ENCODE measurements at places on chromosomes 5 and 9.

GRCh38 chr9:83935276-83935935, 14.2 kb upstream of the KIF27 start:
- DNase-seq: no peak

GRCh38 chr9:133468374-133468773, 8.6 kb downstream of the CACFD1 start:
- no peak for DNase-seq

GRCh38 chr5:32520356-32520755, 65.0 kb upstream of the SUB1 start:
- no peak for DNase-seq

DNA sequence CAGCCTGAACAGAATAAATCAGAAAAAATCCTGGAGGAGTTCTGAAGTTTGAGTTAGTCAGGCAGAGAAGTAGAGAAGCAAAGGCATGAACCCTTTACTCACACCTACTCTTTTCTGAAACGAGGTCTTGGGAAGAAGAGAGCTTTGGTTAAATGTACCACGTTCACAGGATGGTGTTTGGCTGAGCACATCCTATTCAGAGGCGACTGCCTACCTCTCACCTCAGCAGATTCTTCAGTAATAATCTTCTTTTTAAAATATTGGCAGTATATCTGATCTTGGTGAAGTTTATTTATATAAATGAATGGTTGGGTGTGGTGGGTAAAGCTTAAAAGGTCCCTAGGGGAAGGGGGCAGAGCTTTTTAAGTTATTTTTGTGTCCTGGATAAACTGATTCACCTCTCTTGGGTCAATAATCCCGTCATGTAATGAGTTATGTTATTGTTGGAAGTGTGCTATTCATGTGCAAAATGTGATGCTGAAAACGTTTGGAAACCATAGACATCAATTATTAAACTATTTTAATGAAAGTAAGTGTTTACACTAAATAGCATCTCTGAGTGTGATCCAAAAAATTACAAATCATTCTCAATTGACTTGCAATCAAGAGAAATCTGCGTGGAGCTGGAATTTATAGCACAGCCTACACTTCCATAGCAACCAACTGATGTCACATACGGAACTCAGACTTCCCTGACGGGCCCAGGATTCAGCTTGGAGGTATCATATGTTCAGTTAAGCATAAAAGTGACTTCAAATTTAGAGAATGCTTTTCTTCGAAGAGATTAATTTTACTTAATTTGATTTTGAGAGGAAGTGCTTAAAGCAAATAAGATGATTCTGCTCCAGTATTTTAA, 94.3 kb upstream of the EQTN start:
- no peak for DNase-seq

DNA sequence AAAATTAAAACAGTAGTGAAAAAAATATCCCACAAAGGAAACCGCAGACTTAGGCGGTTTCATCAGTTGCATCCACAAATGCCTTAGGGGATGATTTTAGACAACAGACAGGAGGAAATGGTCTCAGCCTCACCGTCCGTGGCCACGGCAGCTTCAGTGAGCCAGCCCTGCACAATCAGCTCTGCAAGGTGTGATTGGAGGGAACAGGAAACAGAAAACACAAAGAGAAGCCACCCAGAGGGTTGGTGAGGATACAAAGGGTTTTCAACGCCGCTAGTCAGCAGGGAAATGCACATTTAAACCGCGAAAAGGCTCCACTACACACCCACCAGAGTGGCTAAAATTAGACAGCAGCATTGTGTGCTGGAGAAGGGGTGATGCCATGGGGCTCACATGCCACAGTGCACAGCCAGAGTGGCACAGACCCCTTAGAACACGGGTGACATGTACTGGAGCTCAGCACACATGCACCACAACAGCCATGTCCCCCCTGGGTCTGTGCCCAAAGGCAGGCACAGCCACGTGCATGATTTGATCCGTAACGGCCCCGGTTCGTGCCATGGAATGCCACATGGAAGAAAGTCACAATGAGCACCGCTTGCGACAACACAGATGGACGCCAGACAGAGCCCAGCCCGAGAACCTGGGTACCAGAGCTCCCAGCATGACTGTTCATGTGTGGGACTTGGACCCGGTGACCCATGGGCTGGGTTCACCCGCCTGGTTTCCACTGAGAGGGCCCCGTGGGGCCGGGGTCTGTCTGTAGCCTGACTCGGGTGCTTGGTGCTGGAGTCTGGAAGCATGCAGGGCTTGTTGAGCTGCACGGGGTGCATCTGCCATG, 18.3 kb upstream of the TERT start:
- peak; percentile 37 for DNase-seq

DNA sequence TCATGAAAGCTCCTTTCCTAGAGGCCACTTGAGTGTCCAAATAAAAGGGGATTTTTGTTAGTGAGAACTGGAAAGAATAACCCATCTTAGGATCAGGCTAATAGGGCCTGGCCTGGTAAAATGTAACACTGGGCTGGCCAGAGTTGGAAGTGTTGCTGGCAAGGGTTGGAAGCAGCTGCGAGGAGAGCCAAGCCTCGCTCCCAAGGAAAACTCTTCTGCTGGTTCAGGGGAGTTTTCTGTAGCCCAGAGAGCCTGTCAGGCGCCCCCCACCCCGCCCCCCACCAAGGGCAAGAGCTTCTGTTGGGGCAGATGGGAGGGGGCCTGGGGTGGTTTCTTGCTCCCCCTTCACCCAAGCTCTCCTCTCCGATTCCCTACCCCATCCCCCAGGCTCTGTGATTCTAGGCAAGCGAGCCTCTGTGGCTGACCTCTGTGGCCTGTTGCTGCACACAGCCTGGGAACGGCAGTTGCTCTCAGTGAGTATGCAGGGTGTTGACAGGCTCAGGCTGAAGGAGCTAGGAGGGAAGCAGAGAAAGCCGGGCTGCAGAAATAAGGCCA, 547.8 kb downstream of the CCDC171 start:
- DNase-seq: no peak

DNA sequence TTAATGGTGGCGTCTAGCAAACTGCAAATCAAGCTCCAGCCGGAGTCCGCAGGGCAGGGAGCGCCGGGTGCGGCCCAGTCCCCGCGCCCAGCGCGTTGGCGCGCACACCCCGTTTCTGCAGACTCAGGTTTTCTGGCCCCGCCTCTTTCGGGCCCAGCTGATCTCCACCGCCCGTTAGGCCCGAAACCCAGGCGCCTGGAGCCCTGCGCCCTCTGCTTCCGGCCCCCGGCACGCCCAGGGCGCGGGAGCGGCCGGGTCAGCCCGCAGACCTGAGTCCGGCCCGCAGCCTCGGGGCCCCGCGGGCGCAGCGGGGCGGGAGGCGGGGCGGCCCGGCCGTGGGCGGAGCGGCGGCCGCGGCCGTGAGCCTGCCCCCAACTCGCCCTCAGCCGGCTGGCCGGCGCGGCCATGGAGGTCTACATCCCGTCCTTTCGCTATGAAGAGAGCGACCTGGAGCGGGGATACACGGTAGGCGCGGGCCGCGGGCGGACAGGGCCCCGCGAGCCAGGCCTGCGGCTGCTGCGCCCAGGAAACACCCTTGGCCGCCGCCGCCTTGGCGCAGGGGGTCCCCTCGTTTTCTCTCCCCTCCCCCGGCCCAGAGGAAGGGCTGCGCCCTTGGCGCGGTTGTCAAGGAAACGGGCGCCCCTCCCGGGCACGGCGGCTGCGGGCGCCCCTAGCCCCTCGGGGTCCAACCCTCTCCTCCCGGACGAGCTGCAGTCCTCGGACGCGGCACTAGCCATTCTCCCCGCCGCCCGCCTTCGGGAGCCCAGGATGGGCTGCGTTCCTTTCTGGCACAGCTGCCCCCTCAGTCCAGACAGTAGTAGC, at the start of gene SNX24:
TSS of gene SNX24 (plus strand) at position 385 of the 822 bp plus-strand sequence. CDS start at position 406, 21 bp downstream.
- peak; percentile 69 for DNase-seq

DNA sequence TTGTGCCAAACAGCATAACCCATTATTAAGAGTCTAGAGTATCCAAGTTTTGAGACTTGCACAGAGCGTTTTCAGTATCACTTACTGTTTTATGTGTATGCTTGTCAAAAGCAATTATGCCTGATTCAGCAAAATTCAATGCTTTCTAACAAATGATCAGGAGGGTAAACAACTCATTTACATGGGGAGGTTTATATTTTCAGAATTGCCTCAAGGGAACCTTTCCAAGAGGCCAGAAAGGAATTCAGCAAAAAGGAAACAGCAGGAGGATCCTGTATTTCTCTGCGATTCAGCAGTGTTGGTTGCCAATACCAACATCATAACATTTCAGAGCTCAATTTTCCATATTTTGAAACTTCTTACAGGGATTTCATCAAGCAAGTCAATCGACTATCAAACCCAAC, 69.3 kb upstream of the DAB2 start:
- DNase-seq: no peak

- DNase-seq: peak; percentile 65
Observed at GRCh38 chr5:115209279-115209678, 39.6 kb upstream of the TRIM36 start.

DNA sequence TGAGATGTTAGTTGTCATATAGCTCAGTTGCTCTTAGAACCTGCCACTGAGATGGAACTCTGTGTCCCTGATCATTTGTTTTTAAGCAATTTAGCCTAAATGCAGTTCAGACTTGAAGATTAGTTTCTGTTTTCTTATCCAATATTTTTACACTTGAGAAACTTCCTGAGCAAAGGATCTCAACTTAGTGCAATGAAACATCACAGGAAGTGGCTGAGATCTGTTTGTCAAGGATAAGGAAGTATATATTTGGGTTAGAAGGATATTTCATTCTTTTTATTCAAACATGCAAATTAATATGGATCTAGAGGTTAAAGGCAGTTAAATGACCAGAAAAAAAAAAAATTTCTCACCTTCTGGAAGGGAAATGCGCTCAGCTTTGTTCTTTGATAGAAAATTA, 19.7 kb upstream of the F2R start:
- DNase-seq: no peak

GRCh38 chr5:89372176-89372575, 489.2 kb upstream of the MEF2C start:
- no peak for DNase-seq

GRCh38 chr5:156543348-156544145, 216.6 kb downstream of the SGCD start:
- DNase-seq: no peak

- DNase-seq: no peak
Observed at GRCh38 chr9:1978941-1979340, 36.2 kb upstream of the SMARCA2 start.

DNA sequence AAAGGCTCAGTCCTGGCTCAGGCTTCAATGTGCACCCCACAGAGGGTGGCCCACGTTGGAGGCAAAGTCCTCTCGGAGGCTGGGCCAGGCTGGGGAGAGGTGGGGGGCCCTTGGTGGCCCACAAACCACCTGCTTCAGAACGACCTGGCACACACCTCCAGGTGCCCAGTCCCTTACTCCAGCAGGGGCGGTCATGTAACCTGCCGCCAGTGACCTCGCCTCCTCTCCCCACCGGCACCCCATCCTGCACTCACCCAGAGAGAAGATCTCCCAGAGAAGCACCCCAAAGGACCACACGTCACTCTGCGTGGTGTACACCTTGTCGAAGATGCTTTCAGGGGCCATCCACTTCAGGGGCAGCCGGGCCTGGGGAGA, 22.5 kb upstream of the SCGB3A1 start:
- no peak for DNase-seq

DNA sequence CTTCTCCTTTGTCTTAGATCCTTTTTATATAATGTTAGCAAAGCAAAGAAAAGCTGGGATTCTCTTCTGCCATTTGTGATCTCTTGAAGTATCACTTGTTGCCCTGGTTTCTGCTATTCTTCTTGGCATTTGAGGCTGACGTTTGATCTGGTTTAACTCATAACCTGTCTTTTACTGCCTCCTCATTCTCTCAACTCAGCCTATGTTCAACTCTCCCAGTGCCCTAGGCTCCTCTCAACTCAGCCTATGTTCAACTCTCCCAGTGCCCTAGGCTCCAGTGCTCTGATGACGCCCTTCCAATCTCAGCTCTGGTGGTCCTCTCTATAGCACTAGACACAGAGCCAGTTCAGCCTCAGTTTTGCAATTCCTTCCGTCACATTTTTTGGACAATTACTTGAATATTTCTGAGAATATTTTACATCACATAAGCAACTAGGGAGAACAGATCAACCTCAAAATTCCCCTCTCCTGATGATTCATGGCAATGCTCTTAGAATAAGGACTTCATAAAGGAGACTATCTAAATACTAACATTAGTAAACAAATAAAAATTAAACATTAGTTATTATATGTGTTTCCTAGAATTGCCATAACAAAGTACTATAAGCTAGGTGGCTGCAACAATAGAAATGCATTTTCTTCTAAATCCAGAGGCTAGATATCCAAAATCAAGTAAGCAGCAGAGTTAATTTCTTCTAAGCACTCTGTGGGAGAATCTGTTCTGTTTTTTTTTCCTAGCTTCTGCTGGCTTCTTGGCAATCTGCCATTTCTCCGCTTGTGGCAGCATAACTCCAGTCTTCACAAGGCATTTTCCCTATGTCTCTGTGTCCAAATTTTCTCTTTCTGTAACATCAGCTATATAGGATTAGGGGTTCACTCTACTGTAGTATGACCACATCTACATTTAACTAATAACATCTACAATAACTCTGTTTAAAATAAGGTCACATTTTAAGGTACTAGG, 662.1 kb upstream of the FTMT start:
- DNase-seq: no peak

- DNase-seq: no peak
Observed at GRCh38 chr9:14529054-14529453, 164.2 kb downstream of the ZDHHC21 start.

GRCh38 chr9:97673922-97674321, 23.2 kb downstream of the XPA start:
- DNase-seq: no peak

- peak; percentile 38 for DNase-seq
Observed at GRCh38 chr5:110751902-110752762, 13.3 kb downstream of the SLC25A46 start.

DNA sequence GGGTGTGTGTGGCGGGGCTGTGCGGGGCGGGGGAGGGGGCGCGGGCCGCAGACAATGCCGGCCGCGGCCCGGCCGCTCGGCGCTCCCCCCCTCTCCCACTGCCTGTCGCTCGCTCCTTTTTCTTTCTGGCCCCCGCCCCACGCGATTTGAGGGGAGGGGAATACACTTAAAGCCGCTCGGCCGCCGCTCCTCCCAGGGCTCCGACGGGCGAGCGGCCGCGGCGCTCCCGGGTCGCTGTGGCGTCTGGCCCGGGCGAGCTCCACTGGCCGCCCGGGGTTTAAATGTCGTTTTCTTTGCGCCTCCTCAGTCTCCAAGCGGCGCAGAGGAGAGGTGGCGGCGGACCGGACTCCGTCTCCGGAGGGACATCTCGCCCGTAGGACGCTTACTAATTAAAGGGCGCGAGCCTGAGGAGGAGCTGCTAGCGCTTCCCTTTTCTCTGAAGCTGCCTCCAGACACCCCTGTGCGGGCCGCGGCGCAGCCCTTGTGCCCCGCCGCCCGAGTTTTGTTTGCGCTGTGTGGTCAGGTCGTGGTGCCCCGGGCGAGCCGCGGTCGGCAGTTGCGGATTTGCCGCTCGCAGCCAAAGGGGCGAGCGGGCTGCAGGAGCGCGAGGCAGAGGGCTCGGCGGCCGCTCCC, 1.4 kb downstream of the ZSWIM6 start:
- DNase-seq: peak; percentile 24

DNA sequence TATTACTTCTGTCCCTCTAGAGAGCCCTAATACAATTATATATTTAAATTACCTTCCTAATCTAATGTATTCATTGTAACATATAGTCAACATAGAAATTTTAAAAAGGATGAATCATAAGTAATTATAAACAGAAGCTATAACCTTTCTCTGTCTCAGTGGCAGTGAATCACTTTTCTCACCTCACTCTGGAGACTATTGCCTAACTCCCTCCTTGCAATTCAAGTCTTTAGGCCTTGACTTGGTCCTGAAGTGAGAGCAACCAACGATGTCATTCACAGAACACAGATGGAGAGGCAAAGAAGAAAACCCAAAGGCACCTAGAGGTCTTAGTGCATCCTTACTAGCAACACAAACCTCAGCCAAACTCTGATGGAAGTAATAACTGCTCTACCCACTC, 133.3 kb upstream of the DPYSL3 start:
- DNase-seq: no peak

- no peak for DNase-seq
Observed at GRCh38 chr9:69427286-69427685, 102.3 kb downstream of the ENTREP1 start.

All from stimulated activated CD4-positive, alpha-beta T cell treated with anti-CD3 and anti-CD28 coated beads, Interleukin-4, amount 100 ng/mL, for 24 hours (primary cell).